Small intestine (tissue), 16 donors: ENCODE measurements at places on chromosomes 11 and 22.

- no peak for DNase-seq
Observed at GRCh38 chr11:44243595-44244343, 66.2 kb downstream of the ALX4 start.

GRCh38 chr11:60790726-60791125, 5.6 kb downstream of the MS4A10 start:
- no peak for DNase-seq

- peak; percentile 25 for DNase-seq
Observed at GRCh38 chr11:101583251-101584128, at the start of gene TRPC6. Gene TRPC6 (minus strand): TSS chr11:101584007. CDS start chr11:101583503, 504 bp downstream.

DNA sequence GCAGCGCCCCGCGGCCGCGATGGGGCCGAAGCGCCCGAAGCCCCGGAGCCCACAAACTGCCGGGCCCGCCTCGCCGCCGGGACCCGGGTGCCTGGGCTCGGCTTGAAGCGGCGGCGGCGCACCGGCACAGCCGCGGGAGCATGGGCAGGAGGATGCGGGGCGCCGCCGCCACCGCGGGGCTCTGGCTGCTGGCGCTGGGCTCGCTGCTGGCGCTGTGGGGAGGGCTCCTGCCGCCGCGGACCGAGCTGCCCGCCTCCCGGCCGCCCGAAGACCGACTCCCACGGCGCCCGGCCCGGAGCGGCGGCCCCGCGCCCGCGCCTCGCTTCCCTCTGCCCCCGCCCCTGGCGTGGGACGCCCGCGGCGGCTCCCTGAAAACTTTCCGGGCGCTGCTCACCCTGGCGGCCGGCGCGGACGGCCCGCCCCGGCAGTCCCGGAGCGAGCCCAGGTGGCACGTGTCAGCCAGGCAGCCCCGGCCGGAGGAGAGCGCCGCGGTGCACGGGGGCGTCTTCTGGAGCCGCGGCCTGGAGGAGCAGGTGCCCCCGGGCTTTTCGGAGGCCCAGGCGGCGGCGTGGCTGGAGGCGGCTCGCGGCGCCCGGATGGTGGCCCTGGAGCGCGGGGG, 346 bp downstream of the FJX1 start:
- DNase-seq = no peak

DNA sequence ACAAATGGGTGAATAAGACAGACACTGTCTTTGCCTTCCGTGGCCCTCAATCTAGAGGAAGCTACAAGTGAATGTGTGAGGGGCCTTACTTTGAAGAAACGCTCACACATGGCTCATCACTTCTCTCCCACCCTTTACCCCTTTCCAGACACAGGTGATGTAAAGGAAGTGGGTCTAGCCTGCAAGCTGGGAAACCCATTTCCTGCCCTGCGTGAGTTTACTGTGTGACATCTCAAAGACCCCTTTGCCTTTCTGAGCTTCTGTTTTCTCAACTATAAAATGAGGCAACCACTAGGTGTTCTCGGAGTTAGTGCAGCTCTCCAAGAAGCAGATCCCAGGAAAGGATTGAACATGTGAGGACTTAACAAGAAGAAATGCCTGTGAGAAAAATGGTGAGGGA, 43.1 kb upstream of the LMO2 start:
- no peak for DNase-seq

DNA sequence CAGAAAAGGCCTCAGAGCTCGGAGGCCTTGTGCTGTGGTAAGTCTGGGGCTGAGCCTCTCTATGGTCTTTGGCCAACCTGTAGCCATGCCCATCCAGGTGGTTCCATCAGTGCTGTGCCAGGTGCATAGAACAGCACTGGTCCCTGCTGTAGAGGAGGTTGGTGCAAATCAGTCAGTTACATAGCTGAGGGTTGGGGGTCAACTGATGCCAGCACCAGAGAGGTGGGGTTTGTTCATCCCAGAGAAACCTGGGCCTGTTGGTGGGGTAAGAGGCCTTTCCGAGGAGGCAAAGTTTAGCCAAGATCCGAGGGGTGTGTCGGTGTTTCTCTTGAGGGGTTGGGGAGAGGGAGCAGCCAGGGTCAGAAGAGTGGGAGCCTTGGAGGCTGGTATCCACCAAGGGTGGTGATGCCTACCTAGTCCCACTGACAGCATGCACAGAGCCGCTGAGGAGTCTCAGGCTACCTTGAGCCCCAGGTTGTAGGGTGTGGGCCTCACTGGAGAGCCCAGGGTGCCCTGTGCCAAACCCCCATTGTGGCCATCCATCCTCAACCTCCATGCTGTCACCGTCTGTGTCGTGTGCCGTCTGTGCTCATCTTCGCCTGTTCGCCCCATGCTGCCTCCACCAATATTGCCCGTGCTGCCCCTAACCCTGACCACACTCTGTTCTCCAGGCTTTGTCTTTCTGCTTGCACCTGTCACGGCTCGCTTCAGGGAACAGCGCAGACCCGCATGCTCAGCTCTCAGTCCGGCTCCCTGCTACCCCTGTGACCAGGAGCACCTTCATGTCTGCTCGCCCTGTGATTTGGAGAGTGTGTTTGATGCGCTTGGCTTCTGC, 78.7 kb upstream of the SUSD2 start:
- no peak for DNase-seq

DNA sequence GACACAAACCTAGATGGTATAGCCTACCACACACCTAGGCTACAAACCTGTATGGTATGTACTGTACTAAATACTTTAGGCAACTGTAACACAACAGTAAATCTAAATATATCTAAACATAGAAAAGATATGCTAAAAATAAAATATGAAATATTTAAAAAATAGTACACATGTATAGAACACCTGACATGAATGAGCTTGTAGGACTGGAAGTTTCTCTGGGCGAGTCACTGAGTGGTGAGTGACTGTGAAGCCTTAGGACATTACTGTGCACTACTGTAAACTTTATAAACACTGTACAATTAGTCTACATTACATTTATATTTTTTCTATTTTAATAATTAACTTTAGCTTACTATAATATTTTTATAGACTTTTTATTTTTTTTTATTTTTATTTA, 1301.3 kb downstream of the FAM181B start:
- DNase-seq = no peak

DNA sequence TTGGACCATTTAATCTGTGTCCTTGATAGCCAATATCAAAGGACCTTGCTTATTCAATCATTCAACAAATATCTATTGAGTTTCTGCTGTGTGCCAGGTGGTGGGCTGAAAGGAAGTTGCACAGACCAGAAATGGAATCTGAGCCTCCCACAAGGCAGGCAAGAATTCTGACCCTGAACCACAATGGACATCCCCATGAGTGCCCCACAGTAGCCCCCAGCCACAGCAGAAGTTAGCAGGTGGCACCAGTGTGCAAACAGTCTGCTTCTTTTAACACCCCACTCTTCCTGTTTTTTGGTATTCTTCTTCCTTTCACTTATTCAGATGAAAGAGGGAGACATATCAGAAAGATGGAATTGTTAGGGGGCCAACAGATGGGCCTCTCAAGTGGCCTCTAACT, 12.2 kb upstream of the SERPING1 start:
- DNase-seq = no peak

- no peak for DNase-seq
Observed at GRCh38 chr22:20026996-20027601, 6.2 kb downstream of the TANGO2 start.

DNA sequence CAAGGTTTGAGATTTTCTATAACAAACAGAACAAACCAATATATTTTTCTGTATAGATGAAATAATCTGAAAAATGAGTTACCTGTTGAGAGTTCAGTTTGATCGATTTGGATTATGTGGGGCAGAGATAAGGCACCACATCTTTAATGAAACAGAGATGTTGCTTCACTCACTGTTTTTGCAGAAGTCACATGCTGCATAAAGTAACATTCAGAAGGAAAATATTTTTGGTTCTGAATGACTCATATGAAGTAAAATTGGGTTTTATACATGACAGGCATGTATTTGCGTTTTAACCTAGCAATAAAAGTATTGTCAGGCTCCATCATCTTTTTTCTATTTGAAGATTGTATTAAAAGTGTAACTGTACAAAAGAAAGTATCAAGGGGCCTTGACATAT, 77.8 kb downstream of the BBOX1 start:
- no peak for DNase-seq

DNA sequence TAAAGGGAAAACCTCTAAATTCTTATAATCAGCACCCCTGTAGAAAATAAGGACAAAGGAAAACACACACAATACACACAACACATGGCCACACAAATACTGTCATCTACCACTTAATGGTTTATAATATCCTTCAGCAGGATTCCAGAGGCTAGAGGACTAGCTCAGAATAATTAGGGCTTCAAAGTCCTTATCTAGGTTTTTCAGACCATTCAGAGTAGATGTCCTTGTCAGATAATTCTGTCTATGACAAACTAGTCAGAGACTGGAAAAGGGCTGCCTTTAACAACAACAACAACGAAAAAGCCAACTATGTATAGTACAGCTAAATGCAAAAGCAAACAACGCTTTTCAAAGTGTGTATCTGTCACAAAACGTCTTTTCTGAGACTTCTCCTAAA, 456.5 kb upstream of the CNTN5 start:
- DNase-seq = no peak

GRCh38 chr11:61851113-61851899, 23.2 kb downstream of the FADS2 start:
- DNase-seq = peak; percentile 47

DNA sequence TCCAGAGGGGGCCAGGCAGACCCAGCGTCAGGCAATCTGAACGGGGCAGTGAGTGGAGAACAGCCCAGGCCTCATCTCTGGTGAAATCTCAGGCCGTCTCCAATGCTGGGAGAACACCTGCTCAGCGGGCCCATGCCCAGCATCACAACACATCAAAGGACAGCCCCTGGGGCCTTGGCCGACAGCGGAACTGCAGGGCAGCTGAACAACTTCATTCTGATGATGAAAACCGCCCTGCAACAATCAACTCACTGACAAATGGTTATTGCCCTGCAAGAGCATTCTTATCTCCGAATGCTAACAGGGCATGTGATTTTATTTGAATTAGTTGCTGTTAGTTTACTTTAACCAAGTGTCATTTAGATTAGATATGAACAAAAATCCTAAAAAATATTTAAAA, 14.6 kb downstream of the CELSR1 start:
- DNase-seq = peak; percentile 33

DNA sequence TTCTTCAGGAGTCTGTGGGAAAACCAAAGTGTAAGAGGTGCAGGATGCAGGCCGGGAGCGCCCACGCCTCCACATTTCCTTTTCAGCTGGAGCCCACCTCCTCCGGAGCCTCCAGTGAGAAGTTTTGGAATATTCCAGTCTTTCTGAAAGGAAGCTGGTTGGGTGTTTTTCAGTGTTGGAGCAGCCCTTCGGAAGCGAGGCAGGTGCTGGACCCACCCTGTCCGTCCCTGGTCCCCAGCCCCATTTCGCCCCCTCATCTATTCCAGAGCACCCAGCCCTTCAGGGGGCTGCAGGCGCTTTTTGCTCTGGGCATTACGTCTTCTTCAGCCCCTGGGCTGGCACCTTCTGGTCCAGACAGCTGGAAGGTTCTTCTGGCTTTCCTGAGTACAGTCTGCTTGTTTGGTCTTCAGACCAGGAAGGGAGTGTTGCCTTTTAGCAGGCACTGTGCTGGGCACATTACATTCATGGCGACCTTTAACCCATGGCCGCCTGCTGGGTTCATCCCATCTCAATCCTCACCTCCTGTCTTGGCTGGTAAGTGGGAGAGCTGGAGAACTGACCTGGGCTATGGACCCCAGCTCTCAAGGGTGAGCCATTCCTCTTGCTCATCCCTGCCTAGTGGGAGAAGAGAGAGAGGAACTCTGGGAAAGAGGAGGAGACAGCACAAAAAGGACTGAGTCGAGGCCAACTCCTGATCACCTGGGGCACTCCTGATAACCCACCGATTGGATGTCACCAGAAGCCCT, 710 bp upstream of the THY1 start:
- no peak for DNase-seq

GRCh38 chr22:43891360-43892182, at the start of gene PNPLA5:
Gene PNPLA5 (minus strand): TSS chr22:43892013. CDS start chr22:43891880, 133 bp downstream.
- DNase-seq = no peak

DNA sequence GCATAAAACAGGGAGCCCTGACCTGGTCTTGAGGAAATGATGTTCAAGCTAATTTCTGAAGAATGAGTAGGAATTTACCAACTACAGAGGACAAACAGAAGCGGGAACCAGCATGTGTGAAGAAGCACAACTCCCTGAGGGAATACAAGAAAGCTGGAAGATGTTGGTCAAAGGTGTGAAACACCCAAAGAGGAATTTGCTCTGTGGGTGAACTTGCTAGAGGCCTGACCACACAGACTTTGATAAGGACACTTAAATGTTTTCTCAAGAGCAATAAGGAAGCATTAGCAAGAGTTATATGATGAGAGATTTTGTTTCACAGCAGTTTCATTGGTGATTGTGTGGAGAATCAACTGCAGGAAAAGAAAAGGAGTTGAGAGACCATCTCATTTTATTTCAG, 17.6 kb downstream of the SLC5A12 start:
- peak; percentile 95 for DNase-seq

GRCh38 chr11:9714272-9714940, 50.5 kb downstream of the SWAP70 start:
- DNase-seq = no peak

DNA sequence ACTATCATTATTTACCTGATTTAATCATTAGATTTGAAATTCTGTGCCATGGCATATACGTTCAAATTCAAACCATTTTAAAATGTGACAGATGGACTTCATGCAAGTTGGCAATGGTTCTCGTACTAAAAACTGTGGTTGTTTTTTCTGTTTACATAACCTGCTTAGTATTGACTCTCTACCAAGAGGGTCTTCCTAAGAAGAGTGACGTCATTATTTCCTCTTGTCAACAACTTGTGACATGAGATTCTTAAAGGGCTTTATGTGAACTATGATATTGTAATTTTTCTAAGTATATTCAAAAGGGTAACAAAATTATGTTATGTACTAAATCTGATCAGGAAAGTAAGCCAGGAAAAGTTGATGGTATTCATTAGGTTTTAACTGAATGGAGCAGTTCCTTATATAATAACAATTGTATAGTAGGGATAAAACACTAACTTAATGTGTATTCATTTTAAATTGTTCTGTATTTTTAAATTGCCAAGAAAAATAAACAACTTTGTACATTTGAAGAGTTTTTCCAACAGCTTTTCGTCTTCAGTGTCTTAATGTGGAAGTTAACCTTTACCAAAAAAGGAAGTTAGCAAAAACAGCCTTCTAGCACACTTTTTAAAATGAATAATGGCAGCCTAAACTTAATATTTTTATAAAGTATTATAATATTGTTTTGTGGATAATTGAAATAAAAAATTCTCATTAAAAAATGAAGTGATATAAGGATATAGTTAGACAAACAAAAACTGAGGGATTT, 87.0 kb downstream of the GRK3 start:
- DNase-seq = no peak

DNA sequence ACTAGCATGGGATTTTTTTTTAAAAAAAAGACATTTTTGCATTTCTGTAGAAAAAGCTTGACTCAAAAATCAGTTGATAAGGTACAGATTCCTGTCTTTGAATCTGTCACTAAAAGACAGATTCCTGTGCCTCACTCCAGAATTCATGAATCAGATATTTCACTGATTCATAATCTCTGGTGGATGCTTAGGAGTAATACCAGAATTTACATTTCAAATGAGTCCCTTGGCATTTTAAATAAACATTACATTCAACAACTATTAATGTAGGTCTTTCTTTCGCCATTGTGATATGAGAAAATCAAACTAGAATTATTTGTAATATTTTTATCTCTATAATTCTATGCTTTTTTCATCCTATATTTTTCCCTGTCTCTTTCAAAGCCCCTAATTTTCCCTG, 128.3 kb downstream of the APIP start:
- no peak for DNase-seq

- DNase-seq = no peak
Observed at GRCh38 chr11:57278721-57279095, 41.7 kb upstream of the APLNR start.
